ENCODE measurements at places on chromosomes 2 and 18. TPM values are rescaled to one million over a fixed set of nuclear protein-coding genes. Genes with fewer than 3 reads are reported as not detected.

DNA sequence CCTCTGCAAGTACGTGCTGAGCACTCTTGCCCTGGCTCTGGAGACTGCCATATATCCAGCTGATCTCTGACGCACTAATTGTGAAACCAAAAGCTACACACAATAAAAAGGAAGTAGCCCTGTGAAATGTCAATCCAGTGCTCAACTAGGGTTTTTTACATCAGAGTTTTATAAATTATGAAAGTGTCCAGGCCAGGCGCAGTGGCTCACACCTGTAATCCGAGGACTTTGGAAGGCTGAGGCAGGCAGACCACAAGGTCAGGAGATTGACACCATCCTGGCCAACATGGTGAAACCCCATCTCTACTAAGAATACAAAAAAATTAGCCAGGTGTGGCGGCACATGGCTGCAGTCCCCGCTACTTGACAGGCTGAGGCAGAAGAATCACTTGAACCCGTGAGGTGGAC, 24.5 kb upstream of the PEX13 start:
- no peak for DNase-seq

GRCh38 chr2:42987112-42987922, 194.9 kb upstream of the HAAO start:
- DNase-seq: no peak

GRCh38 chr2:190582736-190583506, 48.4 kb upstream of the NEMP2 start:
- DNase-seq: no peak

DNA sequence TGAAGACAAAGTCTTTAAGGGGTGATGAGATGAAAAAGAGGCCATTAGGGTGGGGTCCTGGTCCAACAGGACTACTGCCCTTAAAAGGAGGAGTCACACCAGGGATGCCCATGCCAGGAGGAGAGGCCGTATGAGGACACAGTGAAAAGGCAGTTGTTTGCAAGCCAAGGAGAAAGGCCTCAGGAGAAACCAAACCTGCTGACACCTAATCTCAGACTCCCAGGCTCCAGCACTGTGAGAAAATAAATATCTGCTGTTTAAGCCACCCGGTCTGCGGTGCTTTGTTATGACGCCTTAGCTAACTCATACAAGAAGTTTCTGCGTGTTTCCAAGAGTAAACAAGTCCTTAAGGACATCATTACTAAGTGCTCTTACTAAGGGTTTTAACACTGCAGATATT, 93.6 kb downstream of the DNER start:
- no peak for DNase-seq

- no peak for DNase-seq
Observed at GRCh38 chr2:105057005-105057404, 19.1 kb downstream of the MRPS9 start.

- DNase-seq: no peak
Observed at GRCh38 chr2:170152421-170152820, 25.5 kb upstream of the MYO3B start.

DNA sequence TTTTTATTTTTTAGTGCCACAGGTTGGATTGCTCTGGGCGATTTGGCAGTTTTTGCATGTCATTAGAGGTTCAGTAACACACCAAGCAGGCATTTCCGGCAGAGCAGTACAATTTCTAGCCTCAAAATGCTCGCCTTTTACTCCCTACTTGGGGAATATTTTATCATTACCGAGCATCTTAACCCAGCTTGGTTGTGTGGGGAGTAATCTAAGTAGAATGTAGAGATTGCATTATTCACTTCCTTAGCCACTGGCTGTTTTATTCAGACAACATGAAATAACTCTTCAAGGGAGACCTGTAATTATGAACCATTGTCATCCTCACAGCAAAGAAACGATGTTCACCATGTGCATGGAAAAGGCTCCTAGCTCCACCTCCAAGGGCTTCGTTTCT, 13.1 kb downstream of the GRP start:
- no peak for DNase-seq

- no peak for DNase-seq
Observed at GRCh38 chr2:95264624-95265023, 9.6 kb upstream of the PROM2 start.

- peak; percentile 18 for DNase-seq
Observed at GRCh38 chr18:63683152-63683551, 19.6 kb upstream of the SERPINB11 start.

- no peak for DNase-seq
Observed at GRCh38 chr2:238852206-238852869, 4.5 kb downstream of the TWIST2 start.

DNA sequence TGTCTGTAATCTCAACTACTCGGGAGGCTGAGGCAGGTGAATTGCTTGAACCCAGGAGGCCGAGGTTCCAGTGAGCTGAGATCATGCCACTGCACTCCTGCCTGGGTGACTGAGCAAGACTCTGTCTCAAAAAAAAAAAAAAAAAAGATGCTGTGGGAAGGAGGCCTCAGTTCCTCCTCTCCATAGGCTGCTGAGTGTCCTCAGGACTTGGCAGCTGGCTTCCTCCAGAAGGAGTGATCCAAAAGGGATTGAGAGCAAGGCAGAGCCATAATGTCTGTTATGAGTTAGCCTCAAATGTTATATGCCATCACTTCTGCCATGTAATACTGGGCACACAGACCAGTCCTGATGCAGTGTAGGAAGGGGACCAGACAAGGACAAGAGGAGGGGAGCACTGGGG, 6.6 kb upstream of the NPC1 start:
- DNase-seq: no peak

- no peak for DNase-seq
Observed at GRCh38 chr2:173578404-173579107, 223.9 kb downstream of the CDCA7 start.

GRCh38 chr2:127479219-127479825, 47.0 kb downstream of the IWS1 start:
- no peak for DNase-seq

Gene TNFAIP6
- polyA plus RNA-seq: 3.3 TPM

Gene COLEC12
- 110 TPM for polyA plus RNA-seq

Gene HNMT
- polyA plus RNA-seq: 85.6 TPM

Gene TMEM37
- 26.7 TPM for polyA plus RNA-seq

Gene GKN1
- polyA plus RNA-seq: not detected

Gene NCKAP5
- polyA plus RNA-seq: 19.7 TPM

Gene ERMN
- polyA plus RNA-seq: 0.06 TPM

Gene SERPINB10
- 0.30 TPM for polyA plus RNA-seq

Gene VIT
- 0.13 TPM for polyA plus RNA-seq

Gene CXCR1
- polyA plus RNA-seq: 0.07 TPM

Gene AMER3
- polyA plus RNA-seq: 0.09 TPM

Gene UGT1A10
- not detected for polyA plus RNA-seq

Gene LCT
- polyA plus RNA-seq: 0.15 TPM

Gene SMYD1
- polyA plus RNA-seq: 0.20 TPM
